ENCODE measurements at places on chromosomes 5 and 9.

GRCh38 chr5:82601077-82601476, 322.9 kb upstream of the RPS23 start:
- no peak for DNase-seq

DNA sequence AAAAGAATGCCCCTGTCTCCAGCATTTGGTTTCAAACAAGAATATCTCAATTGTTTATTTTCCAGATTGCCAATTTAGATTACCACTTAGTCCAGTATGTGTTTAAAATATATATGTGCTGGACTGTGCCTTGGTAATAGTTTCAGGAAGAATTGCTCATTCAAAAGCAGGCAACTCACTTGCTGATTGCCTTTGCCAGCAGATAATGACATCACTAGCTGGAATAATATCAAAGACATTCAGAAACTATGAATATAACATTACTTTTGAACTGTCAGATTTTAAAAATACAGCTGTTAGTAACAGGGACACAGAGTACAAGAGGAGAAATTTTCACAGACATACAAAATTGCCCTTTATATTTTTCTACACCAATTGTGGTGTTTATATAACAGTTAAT, 96.0 kb upstream of the ITGA2 start:
- DNase-seq, result no peak

GRCh38 chr5:153601377-153601776, 110.9 kb downstream of the GRIA1 start:
- no peak for DNase-seq

DNA sequence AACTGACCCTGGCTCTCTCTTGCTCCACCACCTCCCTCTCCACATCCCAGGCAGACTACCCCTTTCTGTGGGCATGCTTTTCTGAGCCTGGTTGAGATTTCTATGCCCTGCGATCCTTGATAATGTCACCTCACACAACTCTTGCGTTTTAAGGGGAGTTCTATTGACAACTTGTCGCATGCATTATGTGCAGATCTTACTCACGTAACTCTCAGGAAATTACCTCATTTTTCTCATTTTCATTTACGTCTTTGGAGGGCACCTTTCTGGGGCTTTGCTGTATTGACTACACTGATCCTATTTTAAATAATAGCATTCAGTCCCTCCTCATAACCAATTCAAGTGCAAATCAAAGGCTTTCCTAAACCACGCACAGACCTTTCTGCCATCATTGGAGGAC, 140.4 kb upstream of the WWC1 start:
- DNase-seq, result no peak

DNA sequence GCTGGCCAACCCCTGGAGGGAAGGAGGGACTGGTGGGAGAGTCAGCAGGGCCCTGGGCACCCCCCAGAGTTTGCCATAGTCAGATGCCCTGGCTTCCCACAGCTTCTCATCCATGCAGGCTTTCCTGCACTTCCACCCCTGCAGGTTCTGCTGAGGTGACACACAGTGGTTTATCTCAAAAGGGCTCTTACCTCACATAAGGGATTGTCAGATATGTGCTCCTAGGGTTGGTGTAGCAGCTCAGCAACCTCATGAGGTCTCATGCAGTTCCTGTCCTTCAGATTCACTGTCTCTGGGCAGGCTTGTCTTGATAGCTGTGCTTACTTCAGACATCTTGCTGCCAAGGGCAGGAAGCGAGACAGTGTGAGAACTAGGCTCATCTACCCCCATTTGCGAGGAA, 143.4 kb downstream of the KDM4C start:
- no peak for DNase-seq

DNA sequence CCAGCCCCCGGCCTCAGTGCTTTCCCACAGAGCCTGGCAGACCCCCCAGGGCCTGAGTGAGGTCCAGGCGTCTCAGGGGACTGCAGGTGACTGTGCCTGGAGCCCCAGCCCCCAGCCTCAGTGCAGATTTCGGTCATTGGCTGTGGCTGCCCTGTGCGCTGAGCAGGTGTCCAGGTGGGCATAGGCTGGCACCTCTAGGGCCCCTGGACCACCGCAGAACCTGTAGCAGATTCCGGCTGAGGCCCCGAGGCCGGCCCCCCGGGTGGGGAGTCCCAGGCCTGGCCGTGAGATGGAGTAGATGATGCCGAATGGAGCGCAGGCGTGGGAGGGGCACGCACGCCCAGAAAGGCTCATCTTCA, 12.1 kb downstream of the EXD3 start:
- DNase-seq, result no peak

DNA sequence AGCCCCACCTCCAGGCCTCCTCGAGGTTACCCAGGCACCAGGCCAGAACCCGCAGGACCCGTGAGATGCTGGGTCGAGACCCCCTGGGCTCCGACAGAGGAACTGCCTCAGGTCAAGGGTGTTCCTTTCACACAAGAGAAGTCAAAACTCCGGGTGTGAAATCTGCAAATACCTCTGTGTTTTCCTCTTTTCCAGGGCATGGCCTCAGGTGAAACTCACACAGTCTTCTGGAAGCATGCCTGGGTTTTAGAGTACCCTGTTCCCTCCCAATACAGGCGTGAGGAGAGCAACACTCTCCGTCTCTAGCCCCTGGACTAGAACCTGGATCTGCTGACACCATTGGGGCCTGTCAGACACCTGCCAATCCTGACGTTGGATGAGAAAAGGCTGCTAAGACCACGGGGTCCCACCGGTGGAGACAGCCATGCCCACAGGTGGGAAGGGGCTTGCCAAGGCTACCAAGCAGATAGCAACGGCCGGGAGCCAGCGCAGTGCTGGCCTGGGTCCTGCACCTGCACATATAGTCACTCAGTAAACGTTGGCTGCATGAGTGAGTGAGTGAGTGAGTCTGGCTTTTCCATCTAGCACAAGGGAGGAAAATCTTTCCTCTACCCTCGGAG, 182.0 kb upstream of the PPP1R26 start:
- no peak for DNase-seq

- no peak for DNase-seq
Measured at GRCh38 chr5:129906177-129906887, 2.1 kb downstream of the CHSY3 start.

DNA sequence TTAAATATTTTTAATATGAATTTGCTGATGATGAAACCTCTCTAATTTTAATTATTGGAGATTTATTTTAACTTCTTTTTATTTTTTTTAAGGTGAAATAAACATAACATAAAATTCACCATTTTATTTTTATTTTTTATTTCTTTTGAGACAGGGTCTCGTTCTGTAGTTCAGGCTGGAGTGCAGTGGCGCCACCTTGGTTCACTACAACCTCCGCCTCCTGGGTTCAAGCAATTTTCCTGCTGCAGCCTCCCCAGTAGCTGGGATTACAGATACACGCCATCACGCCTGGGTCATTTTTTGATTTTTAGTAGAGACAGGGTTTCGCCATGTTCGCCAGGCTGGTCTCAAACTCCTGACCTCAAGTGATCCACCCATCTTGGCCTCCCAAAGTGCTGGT, 402.9 kb downstream of the PRR16 start:
- no peak for DNase-seq

GRCh38 chr5:38543886-38544285, 12.6 kb downstream of the LIFR start:
- no peak for DNase-seq

DNA sequence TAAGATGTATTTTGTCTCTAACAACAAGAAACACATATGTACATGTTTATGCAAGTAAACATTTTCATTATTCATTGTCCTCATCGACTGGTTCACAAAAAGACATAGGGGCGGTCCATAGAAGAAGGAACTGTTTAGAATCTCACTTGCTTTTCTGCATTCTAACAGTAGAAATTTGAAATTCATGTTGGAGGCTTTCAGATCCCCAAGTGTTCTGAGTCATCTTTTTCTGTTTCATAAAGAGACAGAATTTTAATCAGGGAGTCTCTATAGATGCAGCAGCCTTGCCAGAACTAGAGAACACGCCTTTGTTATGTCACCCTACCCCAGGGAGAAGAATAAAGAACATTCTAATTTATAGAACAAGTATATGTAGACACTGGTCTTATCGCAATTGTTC, 324.3 kb downstream of the GABRG2 start:
- DNase-seq, result no peak

DNA sequence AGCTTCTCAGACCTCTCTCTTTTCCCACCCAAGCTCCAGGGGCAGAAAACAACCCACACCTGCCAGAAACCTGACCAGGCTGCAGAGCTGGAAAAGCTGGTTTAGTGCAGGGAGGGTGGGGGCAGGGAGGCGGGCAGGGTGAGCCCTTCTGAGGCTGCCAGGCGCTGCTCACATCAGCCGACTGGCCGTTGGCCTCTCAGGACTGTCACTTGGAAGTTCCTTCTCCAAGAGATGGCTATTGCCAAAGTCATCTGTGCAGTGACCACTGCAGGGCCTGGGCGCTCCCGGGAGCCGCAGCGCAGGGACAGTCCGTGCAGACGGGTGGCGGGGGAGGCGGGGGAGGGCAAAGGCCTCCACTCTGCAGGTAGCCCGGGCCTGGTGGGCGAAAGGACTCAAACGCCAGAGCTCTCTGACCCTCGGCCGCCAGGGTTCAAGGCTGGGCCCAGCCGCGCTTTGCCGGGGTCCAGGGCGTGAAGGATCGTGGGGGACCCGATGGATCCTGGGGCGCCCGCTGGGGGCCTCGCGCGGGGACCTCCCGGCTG, 205.0 kb upstream of the IER5L start:
- DNase-seq, result no peak

- DNase-seq, result no peak
Measured at GRCh38 chr9:131017067-131017466, 8.1 kb downstream of the LAMC3 start.

- DNase-seq, result no peak
Measured at GRCh38 chr9:126391713-126392661, 65.4 kb downstream of the MVB12B start.

GRCh38 chr5:160375166-160375565, 4.7 kb upstream of the C1QTNF2 start:
- DNase-seq, result no peak

DNA sequence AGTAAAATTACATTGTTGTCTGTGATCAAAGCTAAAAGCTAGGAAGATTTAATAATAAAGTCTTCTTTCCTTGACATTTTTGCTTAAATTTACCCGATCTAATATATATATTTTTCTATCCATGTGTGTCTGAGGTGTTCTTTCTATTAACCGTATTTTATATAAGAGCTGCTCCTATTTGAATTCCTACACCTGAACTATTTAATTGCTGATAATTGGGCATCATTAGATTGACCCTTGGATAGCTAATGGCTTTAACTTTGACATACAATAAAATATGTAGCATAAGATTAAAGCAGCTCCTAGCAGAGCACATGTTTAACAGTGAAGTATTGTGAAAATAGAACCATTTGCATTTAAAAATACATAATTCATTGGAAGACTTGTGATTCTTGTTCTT, 792.7 kb downstream of the MAT2B start:
- DNase-seq, result no peak

DNA sequence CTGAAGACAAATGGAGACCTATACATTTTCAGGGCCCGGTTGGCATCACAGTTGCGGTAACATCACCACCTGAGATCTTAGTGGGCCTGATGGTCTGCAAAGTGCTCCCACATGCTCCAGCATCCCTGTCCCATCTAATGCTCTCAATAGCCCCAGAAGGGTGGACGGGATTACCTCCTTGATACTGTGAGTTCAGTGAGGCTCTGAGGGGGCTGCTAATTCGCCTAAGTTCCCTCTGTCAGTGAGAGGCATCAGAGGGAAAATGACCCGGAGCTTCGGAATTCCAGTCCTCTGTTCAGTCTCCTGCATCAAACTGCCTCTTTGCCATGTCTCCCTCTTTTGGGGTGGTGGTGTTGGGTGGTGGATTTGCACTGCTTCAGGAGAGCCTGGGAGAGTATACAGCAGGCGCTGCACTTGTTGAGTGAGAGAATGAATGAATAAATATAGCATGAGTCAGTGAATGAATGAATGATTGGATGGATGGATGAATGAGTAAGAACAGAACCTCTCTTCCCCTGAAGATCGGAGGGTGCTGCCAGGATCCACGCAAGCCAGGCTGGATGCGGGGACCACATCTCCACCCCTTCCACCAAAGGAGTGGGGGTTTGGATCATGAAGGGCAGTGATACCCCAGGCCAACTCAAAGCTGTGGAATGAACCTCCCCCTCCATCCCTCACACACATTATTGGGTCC, 141.0 kb downstream of the GABBR2 start:
- DNase-seq, result no peak

GRCh38 chr5:176943816-176944215, 44.7 kb upstream of the HK3 start:
- no peak for DNase-seq

DNA sequence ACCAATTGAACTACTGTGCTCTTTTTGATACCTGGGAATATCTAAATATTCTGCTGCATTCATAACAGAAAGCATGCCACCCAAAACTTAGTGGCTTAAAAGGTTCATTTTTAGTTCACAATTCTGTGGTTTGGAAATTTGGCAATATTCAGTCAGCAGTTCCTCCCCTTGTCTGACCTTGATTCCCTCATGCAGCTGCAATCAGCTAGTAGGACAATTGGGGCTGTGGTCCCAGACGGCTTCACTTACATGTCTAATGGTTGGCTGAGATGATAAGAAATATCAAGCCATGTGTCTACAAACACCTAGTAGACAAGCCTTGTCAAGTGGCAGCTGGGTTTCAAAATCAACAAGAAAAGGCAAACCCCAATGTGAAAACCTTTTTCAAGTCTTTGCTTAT, 51.3 kb downstream of the ANXA1 start:
- DNase-seq, result no peak

GRCh38 chr9:21985964-21986667, 8.1 kb downstream of the CDKN2A start:
- no peak for DNase-seq

DNA sequence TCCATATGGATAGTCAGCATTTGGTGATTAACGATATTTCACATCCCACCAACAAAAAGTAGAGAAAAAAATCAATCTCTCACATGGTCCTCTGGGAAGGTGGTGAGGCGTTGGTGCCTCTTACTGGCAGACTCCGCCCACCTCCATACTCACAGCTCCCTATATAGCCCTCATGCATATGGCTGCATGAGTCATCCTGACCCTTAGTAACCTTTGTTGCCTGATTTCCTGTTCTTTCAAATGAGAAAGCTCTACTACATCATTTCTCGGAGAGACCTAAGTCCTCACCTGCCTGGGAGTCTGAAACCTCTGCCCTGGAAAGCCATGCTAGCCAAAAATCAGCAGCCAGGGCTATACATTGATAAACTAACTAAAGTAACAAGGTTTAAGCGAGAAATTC, 33.3 kb upstream of the ABCA1 start:
- peak; percentile 62 for DNase-seq

GRCh38 chr5:114223866-114224265, 138.0 kb upstream of the KCNN2 start:
- DNase-seq, result no peak

GRCh38 chr5:148090773-148091250, 27.0 kb downstream of the SPINK5 start:
- DNase-seq, result no peak

DNA sequence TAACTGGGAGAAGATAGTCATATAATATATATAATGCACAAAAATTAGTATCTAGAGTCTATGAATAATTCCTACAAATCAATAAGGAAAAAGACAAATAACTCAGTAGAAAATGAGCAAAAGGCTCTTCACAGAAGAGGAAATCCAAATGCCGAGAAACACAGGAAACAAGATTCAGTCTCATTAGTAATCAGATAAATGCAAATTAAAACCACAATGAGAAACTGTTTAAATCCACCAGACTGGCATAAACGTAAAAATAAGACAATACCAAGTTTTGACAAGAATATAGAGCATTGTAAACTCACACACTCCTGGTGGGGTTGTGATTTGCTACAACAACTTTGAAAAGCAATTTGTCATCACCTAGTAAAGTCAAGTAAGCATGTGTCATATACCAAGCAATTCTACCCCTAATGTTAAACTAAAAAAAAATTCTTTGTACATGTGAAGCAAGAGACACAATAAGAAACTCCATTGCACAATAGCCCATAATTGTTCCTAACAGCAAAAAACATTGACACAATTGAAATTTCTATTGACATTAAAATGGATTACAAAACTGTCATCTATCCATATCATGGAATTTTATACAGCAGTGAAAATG, 21.0 kb upstream of the UBLCP1 start:
- DNase-seq, result no peak

Measured in stimulated activated CD4-positive, alpha-beta T cell treated with anti-CD3 and anti-CD28 coated beads, Interleukin-4, amount 100 ng/mL, for 24 hours (primary cell).